COR-L47 (cell line): ENCODE measurements at places on chromosomes 4 and X.

DNA sequence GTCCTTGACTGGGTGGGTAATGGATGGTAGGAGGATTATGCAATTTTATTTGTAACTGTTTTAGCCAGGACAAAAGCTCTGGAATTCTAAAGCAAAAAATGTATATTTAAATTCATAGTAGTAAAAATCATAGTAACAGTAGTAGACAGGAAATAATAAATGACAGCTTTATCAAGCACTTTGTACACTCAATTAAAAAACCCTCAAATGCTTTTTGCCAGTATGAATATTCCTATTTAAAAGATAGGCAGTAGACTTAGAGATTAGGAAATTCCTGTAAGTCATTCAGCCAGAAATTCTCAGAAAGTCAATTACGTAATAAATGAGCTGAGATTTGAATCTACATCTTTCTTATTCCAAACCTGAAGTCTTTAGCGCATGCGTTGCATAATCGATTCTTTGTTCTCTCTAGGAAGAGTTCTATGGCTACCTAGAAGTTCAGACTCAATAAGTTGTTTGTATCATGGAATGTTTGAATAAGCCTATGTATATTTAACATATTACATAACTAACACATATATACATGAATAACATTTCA lies 2.5 kb downstream of the AADAT start:
- DNase-seq, result no peak

DNA sequence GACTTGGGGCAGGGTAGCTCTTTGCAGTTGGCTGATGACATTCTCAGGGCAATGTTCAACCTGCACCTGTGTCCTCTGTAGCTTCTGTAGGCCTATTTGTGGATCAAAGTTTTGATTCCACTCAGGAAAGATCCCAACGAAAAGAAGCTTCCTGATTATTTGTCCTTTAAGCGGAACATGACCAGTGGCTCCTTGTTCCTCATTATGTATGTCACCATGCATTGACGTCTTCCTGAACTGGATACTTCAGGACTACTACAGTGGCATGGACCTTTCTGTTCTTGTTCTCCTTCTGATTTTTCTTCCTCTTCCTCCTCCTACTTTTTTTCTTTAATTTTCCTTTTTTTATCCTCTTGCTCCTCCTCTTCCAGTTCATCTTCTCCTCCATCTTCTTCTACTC lies 62.4 kb downstream of the NBDY start:
- no peak for DNase-seq

- no peak for DNase-seq
These were observed 69.9 kb downstream of the TEX13A start for GRCh38 chrX:105150557-105150956.

GRCh38 chrX:16484338-16484737 lies 165.6 kb upstream of the S100G start:
- no peak for DNase-seq

DNA sequence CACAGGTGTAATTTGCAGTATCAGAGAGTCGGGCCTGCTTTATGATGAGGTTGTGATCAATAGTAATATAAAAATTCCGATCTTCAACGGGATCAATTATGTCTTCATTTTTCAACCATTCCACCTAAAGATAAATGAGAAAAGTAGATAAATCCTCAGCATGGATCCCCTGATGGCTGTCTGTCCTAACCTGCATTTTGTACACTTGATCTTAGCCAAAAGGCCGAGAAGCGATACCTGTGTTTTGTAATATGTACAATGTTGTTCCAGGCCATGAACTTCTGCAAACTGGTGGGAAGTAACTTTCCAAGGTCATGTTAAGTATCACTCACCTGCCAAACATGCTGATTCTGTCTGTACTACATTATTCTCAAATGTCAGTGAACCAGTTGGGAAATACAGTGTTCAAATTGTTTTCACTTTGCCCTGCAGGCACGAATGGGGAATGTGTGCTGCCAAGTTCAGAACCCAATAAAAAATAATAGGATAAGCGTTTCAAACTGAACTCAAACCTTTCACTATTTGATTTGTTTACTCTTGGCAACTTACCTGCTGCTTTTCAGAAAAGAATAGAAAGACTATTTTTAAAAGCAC lies 298.1 kb downstream of the UNC5C start:
- peak; percentile 48 for DNase-seq

GRCh38 chr4:158958489-158959270 lies 144.2 kb upstream of the RAPGEF2 start:
- DNase-seq, result no peak

DNA sequence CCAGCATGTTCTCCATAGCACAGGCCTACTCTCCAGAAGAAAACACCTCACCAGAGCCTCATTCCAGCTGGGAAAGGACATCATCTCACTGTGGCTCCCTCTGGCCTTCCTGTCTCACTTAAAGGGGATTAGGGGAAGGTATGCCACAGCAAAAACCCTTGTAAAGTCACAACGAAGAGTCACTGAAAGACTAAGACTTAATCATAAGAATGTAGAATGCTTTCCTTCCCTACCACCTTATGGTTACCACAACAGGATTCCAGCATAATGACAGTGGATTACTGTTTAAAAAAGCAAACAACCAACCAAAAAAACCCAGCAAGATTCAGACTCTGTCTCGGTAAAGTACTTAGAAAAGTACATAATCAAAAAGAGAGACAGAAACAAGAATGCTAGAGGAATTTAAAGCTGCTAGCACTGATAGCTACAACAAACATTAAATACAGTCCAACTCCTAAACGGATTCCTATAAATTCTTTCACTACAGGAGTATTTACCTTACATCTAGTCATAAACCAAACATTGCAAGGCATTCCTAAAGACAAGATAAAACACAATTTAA lies 75.1 kb downstream of the BANK1 start:
- DNase-seq, result no peak

DNA sequence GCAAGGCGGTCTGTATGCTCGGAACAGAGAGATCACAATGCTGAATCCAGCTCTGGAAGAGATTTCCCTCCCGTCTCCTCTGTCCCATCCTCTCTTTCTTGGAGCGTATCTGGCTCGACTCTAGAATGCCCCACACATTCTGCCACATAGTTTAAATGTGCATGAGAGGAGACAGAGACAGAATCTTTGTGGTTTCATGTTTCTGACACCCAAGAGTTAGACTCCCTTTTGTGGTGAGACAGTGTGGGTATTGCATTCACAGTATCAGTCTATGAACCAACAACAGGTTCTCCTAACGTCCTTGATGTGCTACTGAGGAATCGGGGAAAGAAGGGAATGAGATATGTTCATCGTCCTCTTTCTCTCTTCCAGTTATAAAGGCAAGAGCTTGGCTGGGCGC lies 25.3 kb downstream of the FAM47E start:
- no peak for DNase-seq

GRCh38 chr4:152244659-152245058 lies 291.2 kb downstream of the FBXW7 start:
- no peak for DNase-seq

DNA sequence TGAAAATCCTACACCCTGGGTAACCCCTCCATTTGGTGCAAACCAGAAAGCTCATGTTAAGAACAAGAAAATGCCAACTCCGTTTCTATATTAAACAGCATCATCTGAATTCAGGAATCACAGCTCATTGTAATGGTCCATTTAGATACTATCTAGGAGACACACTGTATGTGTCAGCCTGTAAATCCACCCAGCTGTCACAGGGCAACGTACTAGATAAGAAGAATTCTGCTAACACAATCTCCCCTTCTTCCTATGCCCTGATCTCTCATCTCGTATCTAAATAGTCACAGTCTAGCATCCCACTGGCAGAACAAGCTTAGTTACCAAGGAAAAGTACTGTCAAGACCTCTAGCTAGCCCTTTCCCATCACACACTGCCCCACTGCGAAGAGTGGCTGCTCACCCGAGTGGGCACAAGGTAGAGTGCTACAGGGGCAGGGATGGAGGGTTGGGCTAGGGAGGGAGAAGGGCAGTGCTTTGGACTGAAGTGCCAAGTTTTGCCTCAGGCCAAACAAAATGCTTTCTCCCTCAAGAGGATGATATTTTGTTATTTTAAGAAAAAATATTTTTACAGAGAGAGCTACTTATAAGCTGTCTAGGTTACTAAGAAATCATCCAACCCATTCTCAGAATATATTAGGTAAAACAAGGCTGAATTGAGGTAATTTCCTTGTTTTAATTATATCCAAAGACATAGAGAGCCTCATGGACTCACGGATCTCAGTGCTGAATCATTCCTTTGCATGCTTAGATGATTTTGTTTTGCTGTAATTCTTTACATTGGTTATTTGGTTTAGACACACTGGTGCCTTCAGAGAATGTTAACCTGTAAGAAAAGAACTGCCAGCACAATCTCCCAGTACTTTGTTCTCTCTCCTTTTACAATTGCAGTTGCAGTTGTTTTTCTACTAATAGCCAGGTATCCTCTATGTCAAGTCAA lies 196.6 kb downstream of the PRDM5 start:
- DNase-seq, result no peak

- peak; percentile 51 for DNase-seq
These were observed 49.8 kb downstream of the TMEM144 start for GRCh38 chr4:158259955-158260575.

DNA sequence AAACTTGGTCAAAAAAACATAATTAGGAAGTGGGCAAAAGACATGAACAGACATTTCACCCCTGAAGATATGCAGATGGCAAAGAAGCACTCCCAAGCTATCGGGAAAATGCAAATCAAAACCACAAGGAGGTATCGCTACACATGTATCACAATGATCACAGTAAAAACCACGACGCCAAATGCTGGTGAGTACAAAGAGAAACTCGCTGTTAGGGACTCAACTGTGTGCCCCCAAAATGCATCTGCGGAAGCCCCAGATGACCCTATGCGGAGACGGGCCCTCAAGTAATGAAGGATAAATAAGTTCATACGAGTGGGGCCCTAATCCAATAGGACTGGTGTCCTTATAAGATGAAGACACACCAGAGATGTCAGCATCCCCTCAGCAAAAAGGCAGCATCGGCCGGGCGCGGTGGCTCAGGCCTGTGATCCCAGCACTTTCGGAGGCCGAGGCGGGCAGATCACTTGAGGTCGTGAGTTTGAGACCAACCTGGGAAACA lies 10.2 kb downstream of the GAK start:
- no peak for DNase-seq

DNA sequence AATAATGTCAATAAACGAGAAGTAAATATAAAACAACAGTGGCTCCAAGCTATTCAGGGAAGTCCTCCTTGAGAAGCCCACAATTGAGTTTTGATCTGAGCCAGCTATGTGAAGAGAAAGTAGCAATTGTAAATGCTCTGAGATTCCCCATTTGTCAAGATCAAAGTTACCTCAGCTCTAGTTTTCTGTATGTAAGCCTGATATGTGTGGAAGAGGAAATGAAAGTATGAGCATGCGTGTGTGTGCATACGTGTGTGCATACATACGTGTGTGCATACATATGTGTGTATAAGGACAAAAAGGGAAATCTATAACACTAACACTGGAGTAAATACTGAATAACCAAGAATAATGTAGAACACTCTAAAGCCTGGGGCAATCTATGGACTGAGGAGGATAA lies 130.3 kb downstream of the SCFD2 start:
- no peak for DNase-seq

DNA sequence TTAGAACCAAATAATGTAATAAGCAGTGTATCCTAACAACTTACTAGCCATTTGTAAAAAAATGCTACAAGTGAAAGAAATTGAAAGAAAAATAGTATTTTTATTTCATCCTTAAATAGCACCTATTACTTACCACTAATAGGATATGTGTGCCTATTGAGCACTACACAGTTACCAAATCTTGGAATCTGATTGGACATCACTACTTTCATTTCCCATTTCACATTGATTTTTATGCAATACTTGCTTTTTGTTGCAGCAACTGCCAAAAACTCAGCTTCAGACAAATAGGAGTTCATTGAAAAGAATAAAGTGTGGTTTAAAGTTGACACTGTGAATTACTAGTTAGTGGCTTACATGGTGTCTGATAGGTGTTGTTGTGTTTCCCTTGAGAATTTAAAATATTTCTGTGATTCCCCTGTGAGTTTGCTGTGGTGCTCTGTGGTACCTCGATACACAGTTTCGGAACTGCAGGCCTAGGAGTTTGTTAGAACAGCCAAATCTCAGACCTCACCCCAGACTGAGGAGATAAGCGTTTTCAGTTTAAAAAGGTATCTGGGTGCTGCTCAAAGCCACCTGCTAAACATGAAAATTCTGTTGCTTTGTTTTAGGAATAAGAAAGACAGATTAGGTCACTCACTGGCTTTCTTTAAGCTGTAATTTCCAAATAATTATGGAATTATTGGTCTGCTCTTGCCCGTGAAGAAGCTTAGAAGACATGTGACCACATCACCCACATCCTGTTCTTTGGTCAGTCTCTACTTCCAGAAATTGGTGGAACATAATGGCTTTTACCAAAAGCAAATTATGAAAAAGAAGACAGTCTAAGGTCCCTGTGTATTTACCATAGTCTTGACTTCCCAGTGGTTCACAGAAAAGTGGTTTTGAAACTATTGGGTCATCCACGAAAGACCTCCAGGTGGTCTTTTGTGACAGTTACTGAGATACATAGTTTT lies 97.8 kb downstream of the SYTL5 start:
- DNase-seq, result no peak
